ENCODE measurements at places on chromosomes 16 and 17.

DNA sequence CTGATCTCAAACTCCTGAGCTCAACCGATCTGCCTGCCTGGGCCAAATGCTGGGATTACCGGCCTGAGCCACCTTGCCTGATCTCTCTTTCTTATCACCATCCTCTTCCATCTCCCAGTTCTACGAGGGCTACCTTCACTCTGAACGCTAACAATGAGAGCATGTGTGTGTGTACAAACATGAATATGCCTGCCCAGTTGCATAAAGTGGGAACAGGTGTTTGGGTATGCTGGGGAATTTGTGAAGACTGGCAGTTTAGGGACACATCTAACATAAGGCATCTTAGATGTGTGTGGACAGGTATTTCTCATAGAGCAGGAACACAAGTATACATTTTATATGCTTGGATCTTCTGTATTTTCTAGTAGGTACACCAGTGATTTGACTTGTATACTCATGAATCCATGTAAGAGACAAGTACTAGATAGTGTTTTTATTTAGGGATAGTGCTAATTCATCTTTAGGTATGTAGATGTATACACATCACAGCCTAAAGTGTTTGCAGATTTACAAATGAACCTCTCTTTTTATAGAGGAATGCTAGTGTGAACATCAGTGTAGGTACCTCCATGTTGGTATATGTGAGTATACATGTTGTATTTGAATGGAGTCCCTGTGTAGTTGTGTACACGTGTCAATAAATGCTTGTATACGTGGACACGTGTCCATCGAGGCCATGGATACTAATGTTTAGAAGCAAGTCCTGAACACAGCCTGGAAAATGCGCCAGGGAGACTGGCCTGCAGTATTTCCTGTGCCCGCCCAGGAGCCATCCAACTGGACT lies 1.2 kb upstream of the DLX4 start:
- DNase-seq: no peak

- no peak for DNase-seq
These were observed 78.5 kb upstream of the C16orf82 start for GRCh38 chr16:26988186-26988585.

DNA sequence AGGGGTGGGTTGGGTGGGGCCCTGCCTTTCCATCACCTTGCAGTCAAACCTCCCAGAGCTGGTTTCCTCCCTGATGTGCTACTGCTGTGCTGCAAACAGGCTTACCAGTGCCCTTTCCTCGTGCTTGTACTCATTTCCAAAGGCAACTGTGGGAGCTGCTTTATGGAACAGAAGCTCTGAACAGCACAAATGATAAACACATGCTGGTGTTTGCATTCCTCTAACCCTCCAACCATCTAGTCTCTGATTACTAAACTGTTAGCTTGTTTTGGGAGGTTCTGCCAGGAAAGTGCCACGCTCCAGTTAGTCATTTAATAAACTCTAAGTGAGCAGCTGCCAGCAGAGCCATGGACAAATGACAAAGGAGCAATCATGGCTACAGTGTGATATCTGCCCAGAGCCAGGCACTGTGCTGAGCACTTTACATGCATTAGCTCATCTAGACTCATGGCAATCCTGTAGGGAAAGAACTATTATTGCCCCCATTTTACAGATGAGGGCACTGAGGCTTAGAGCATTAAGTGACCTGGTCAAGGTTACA lies 110.4 kb downstream of the VAT1L start:
- DNase-seq: no peak

GRCh38 chr16:64853551-64853950 lies 268.3 kb downstream of the CDH11 start:
- no peak for DNase-seq

GRCh38 chr17:8048736-8049135 lies 9.9 kb downstream of the ALOX15B start:
- no peak for DNase-seq

- no peak for DNase-seq
These were observed 14.4 kb downstream of the SDR42E1 start for GRCh38 chr16:81996664-81997509.

DNA sequence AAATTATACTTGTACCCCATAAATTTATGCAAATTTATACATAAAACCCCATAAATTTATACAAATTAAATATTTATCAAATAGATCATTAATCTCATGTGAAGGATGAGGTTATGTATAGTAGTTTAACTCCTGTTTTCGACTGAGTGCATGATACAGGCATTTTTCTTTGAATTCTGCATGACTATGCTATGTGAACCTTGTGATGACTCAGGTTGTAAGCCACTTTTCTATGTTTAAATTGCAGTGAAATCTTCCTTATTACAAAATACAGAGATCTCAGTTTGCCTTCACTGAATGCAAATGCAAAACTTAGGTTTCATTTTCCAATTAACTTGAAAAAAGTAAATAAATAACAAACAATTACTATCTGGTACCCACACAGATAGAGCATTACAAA lies 843.7 kb downstream of the CDH11 start:
- DNase-seq: no peak

DNA sequence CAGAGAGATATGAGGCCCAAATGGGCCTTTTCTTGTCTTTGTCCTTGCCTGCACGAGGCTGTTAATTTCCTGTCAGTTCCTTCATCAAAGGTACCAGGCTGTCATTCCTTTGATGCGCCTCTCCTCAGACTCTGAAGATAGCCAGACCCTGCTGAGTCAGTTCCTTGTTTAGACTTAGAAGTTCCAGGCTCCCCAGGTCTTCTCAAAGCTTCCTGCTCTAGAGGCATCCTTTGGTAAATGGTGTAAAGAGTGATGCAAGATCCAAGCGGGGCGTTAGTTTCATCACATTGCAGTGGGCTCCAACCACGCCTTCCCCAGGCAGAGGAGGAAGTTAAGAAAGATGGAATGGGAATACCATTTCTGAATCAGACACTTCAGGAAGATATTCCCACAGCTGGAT lies 4.0 kb upstream of the CDH11 start:
- DNase-seq: no peak

DNA sequence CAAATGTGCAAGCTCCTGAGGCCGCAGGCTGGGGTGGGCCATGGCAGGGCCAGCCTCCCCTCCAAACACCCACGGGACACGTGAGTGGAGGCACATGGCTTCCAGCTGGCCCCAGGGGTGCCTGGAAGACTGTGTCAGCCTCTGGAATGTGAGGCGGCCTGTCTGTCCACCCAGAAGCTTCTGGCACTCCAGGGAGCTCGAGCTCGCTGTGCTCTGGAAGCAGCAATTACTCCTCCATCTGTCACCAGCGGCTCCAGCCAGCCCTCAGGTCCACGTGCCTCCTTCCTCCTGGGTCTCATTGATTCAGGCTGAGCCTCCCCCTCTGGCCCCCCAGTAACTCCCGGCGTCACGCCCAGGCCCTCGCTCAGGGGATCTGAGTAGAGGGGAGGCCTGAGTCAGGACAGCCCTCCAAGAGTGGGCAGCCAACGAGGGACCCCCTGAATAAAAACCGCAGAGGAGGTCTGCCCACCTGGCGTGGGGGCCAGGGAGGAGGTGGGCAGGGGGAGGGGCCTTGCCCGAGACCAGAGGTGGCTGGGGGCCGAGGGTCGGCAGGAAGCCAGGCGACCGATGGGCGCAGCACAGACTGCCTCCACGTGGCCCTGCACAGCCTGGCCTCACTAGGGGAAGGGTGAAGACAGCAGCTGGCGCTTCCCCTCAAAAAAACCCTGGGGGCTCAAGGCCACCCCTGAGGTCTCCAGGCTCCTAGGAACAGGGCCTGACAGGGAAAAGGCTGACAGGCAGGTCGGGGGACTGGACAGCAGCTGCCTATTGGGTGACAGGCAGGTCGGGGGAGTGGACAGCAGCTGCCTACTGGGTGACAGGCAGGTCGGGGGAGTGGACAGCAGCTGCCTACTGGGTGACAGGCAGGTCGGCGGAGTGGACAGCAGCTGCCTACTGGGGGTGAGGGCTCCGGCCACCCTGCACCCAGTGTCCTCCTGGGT lies 11.9 kb downstream of the PIEZO1 start:
- no peak for DNase-seq

DNA sequence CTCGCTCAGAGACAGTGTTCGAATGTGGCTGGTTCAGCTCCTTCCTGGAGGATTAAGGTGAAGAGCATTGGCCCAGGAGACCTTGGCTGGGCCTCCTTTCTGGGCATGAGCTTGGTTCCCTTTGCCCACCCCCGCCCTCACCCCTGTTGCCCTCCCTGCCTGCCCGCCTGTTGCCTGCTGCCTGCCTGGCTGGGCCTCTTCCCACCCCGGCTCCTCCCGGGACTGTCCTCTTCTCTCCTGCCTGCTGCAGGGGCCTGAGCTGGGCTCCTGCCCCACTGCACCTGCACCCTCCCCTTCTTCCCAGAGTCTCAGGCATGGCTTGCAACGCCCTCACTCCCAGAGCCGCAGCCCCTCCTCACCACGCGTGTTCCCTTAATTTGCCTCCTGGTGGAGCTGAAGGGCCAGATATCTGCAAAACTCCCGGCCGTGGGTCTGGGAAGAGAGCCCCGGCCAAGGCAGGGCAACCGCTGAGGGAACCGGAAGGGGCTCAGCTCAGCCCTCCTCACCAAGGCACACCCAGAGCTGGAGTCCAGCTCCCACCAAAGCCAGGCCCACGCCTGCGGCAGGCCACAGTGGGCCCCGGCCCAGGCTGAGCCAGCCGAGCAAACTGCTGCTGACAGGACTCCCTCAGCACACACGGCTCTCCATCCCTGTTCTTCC lies 31.2 kb downstream of the MNT start:
- DNase-seq: no peak

DNA sequence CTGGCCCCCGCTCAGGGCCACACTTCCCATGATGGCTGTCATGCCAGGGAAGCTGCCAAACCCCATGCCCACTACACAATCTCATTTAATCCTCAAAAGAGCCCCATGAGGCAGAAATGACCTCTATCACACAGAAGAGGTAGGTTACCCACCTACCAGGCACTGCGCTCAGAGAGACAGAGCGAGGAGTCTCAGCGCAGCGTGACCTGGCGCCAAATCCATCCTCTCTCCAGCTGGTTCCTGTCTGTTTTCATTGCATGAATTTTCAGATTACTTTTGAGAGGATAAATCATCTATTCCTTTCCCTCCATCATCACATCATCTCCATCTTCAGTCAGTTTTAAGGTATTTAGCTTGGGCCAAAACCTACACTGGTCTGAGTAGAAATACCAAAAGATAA lies 101.5 kb upstream of the DNAH17 start:
- no peak for DNase-seq

GRCh38 chr16:8931859-8932258 lies 31.8 kb downstream of the USP7 start:
- DNase-seq: no peak

DNA sequence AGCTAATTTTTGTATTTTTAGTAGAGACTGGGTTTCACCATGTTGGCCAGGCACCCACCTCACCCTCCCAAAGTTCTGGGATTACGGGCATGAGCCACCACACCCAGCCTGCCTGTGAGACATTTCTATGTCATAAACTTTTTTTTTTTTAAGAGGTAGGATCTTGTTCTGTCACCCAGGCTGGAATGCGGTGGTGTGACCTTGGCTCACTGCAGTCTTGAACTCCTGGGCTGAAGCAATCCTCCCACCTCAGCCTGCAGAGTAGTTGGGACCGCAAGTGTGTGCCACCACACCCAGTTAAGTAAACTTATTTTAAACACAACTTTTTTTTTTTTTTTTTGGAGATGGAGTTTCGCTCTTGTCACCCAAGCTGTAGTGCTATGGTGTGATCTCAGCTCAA lies 47.2 kb downstream of the SCNN1G start:
- no peak for DNase-seq

DNA sequence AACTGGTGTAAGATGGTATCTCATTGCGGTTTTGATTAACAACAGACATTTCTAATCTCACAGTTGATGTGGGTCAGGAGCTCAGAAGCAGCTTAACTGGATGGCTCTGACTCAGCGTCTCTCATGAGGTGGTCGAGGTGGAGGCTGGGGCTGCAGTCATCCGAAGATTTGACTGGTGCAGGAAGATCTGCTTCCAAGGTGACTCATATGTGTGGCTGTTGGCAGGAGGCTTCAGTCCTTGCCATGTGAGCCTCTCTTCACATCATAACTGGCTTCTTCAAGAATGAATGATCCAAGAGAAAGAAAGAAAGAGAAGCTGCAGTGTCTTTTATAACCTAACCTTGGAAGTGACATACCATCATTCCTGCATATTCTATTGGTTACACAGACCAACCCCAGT lies 376.1 kb downstream of the SEC14L1 start:
- no peak for DNase-seq

- DNase-seq: no peak
These were observed 308.4 kb downstream of the ABCC12 start for GRCh38 chr16:47847220-47847970.

DNA sequence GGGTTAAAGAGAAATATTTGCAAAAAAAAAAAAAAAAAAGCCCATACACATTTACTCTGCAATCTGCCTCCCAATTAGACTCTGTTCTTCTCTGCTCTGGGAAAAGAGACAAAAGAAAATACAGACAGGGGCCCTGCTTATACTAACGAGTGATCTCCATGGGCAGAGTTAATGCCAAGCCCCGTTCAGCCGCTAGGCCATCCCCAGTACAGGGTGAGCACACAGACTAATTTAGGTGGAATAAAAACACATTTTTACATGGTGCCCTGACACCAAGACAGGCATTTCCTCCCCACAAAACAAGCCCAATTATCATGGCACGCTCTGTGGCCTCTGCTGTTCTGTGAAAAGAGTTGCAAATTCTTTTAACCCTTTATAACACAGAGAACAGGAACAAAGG lies 356.3 kb upstream of the C16orf82 start:
- no peak for DNase-seq

DNA sequence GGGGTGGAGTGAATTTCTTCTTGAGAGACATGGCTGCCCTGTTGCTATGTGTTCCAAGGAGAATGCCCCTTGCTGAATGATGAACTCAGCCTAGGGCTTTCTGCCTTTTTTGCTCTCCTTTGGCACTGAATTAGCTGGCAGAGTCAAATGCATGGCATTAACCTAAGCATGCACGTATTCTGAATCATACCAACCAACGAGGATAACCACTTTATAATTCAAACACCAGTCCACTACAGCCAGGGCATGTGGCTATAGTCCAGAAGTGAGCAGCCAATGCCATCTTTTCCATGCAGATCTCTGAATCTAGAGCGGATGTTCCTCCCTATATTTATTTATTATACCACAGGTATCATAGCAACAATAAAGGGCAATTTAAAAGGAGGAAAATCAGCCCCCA lies 15.7 kb downstream of the TMIGD1 start:
- no peak for DNase-seq

DNA sequence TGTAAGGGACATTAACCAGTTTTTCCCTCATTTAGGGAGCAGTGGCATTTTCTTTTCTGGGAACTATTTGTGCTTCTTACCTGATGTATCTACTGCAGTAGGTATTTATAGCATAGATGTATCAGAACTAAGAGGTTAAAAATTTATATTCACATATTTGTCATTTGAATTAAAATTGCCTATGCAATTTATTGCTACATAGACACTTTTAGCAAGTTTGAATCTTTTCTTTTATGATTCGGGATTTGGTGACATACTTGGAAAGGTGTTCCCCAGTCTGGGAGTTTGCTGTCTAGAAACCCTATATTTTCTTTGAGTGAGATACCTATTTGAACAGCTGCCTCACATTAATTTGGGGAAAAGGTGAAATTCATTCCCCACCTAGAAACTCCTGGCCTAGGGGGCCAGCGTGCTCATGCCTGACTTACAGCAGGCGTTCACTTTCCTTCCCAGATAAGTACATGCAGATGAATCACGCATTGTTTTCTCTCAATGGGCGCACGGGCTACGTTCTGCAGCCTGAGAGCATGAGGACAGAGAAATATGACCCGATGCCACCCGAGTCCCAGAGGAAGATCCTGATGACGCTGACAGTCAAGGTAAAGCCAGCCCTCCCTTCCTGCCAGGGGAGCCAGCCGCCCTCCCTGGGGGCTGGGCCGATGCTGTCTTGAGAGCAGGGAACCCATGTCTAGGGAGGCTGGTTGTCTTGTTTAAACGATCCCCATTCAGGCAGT lies 73.8 kb downstream of the SDR42E1 start:
- no peak for DNase-seq

GRCh38 chr16:79928142-79928873 lies 327.8 kb upstream of the MAF start:
- no peak for DNase-seq
